Astrocyte (in vitro differentiated cells and primary cell): ENCODE measurements at places on chromosomes 1 and 21. TPM values are rescaled to one million over a fixed set of nuclear protein-coding genes. Genes with fewer than 3 reads are reported as not detected.

KAZN gene
- 7.8 and 9.4 TPM in 2 replicates for total RNA-seq

HEYL gene
- total RNA-seq, result 1.1 and 3.1 TPM in 2 replicates

LMOD1 gene
- total RNA-seq, result 13.2 and 14.9 TPM in 2 replicates

IL20 gene
- total RNA-seq, result not detected in 2 replicates

DCST1 gene
- not detected in 2 replicates for total RNA-seq

PTPN14 gene
- 154 and 177 TPM in 2 replicates for total RNA-seq

DNA sequence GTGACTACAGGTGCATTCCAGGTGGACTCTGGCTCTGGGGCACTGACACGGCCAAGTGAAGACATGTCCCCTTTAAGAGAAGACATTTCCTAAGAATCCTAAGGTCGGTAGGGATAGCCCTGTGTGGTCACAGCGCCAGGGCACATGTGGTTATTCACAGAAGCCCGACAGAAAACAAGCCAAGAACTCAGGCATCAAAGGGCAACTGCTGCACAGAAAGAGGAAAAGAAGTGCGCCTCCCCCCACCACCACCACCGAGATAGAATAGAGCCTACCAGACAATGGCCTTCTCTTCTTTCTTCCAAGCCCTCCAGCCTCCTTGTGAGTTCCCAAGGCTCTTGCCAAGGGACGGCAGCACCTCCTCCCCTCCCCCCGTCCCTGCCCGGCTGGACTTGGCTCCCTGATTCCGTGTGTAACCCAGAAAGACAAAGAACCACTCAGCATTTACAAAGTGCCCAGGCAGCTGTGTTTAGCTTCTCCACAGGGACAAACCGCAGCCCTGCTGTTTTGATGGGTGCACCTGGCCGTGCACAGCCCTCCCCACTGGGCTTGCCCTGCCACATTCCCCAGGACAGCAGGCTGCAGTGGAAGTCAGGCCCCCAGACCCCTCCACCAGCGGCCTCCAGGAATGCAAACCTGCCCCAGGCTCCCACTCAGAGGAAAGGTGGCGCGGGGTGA, 30.2 kb downstream of the TMPRSS2 start:
- DNase-seq, result peak; percentile 18

- DNase-seq, result no peak
These were observed 31.0 kb upstream of the IFI16 start for GRCh38 chr1:158978730-158979129.

DNA sequence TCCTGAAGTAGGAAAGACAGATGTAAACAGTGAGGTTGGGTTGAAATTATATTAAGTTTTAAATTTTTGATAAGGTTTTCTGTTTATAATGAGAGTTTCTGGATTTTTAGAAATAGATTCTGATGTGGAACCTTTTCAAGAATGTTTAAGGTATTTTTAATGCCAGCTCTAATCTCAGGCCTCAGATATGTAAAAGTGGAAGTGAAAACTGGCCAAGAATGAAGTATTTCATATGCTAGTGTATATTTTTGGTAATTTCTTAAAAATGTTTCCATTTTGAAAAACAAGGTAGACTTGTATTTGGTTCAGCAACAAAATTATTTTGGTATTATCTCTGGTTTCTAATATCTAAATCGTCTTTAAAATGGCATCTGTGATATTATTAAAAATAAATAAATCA, 14.4 kb downstream of the IFNAR1 start:
- no peak for DNase-seq

GRCh38 chr1:67009792-67010191, 44.2 kb downstream of the SLC35D1 start:
- no peak for DNase-seq

DNA sequence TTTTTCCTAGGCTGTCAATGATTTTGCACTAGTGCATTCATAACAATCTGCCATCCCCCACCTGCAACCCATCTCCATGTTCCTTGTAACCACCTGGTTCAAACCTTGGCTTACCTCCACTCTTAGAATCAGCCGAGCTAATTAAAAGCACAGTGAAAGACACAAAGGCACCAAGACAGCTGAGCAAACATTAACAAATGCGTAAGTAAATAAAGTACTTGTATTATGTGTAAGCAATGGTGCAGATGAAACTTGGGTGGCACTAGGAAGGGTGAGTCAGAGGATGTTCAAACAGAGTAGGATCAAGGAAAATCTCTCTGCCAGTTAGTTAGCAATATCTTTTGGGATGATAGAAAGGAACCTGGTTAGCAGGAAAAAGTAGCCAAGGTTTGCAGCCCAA, 5.1 kb upstream of the FOXJ3 start:
- DNase-seq, result no peak

GRCh38 chr1:179175011-179175841, 54.3 kb downstream of the ABL2 start:
- DNase-seq, result peak; percentile 79

DNA sequence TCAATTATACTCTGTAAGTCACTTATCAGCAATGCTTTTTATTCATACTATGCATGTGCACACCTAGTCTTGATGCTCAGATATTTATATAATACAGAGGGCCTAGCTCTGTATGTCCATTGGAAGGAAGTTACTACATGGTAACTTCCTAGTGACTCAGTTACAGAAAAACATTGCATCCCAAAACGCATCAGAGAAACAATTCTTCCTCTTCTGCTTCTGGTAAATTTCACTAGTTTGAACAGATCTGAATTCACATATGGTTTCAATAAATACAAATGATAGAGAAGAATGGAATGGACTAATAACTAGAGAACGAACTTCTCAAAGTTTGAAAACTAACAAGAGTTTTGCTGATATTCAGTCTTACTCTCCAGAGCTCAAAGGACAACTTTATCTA, 811.3 kb upstream of the ADGRL2 start:
- no peak for DNase-seq

GRCh38 chr1:22676916-22677583, 24.0 kb downstream of the C1QB start:
- DNase-seq, result peak; percentile 26

GRCh38 chr1:151898519-151898991, 10.8 kb downstream of the THEM4 start:
- no peak for DNase-seq

GRCh38 chr1:24673341-24673740, 30.2 kb downstream of the SRRM1 start:
- DNase-seq, result peak; percentile 27

- DNase-seq, result no peak
These were observed 11.0 kb upstream of the TIPRL start for GRCh38 chr1:168167806-168168205.

- no peak for DNase-seq
These were observed 542.5 kb downstream of the OMA1 start for GRCh38 chr1:58003988-58004387.

- no peak for DNase-seq
These were observed 58.2 kb upstream of the GADD45A start for GRCh38 chr1:67626861-67627235.

GRCh38 chr1:113211467-113211866, 138.5 kb downstream of the LRIG2 start:
- DNase-seq, result no peak

- DNase-seq, result no peak
These were observed 5.2 kb upstream of the AGPAT3 start for GRCh38 chr21:43859747-43860214.

GRCh38 chr1:70893381-70893780, 154.2 kb downstream of the PTGER3 start:
- DNase-seq, result no peak

DNA sequence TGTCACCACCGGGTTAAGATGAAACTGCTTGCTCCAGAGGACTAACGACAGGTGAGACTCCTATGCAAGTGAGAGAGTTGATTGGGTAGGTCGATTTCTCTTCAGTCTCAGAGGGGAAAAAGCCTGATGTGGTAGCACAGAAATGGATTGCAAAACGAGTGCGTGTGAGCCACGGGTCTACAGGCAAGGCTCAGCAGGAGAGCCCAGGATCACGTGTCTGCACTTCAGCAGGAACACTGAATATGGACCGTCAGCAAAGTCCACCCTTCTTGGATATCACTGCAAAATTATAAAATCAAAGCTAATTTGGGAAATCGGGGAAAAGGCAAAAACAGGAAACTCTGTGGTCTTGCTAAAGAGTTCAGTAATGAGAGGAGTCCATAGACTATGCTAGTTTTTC, 107.7 kb upstream of the ZNF648 start:
- no peak for DNase-seq
